ENCODE measurements at places on chromosomes 4 and X.

GRCh38 chr4:156968479-156968984 is 3.1 kb downstream of the PDGFC start:
- DNase-seq, result no peak

GRCh38 chr4:10006231-10006600 is 15.1 kb downstream of the SLC2A9 start:
- no peak for DNase-seq

DNA sequence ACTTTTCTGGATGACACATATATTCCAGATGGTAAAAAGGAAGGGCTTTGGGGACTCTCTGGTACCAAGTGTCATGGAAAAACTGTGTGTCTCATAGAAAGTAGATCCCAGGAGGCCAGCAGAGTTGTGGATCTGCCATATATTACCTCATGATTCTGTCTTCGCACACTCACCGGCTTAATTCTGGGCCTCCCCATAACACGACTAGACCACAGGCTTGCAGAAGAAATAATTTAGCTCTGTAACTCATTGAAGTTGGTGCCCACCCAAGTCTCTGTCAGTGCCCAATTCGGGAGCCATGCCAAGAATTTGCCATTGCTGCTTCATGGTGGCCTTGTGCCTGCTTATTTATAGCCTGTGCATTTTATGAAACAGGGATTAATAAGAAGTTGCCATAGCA is 104.5 kb downstream of the AR start:
- DNase-seq, result no peak

DNA sequence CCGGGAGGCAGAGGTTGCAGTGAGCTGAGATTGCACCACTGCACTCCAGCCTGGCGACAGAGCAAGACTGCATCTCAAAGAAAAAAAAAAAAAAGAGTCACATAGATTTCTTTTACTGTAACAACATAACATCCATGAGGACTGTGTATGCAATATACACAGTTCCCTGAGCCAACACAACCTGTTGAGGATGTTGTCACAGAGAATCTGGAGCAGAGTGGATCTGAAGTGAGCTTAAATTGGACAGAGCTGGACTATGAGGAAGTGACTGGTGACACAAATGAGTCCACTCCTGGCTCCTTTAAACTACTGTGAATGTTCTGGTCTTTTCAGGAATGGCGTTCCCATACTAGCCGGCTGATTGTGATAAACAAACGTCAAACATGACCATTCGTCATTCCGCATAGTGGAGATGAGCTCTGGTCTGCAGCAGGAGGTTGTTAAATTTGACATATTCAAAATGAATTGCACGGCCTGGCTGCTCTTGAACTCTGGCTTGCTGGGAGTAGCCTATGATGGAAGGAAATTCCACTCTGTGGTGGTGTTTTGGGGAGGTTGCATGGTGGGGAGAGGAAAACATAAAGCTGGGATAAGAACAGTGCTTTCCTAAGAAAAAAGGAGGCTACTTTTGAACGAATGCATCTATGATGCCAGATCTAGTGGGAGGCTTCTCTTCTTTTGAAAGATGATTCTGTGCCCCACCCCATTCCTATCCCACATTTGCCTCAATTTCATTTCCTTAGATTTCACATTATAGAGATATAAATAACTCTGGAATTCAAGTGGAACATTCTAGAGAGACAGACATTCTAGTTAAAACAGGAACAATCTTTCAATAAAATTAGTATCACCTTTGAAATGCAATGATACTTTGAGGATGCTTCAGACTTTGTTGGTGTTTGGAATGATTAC is 149.5 kb downstream of the SHROOM3 start:
- no peak for DNase-seq

DNA sequence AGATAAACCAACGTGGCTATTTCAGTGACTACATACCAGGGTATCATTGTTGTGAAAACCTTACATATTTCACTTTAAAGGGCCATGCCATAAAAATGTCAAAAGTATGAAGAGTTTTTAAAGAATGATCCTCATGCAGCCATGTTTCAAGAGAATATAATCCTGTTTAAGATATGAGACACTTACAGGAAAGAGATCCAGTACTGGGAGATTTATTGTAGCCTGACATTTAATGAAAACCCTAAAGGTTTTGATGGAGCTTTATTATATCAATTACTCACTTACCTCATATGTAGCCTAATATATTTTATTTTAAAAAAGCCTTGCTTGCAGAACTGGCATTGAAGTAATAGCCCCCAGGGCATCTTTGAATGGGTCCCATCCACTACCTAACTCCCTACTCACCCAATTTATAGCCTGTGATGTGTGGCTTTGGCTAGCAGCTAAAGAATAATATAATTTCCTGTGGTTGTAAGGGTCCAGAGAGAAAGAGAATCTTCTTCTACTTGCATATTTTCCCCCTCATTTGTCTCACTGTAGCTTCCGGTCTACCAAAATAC is 7.7 kb upstream of the GABRG1 start:
- DNase-seq, result no peak

DNA sequence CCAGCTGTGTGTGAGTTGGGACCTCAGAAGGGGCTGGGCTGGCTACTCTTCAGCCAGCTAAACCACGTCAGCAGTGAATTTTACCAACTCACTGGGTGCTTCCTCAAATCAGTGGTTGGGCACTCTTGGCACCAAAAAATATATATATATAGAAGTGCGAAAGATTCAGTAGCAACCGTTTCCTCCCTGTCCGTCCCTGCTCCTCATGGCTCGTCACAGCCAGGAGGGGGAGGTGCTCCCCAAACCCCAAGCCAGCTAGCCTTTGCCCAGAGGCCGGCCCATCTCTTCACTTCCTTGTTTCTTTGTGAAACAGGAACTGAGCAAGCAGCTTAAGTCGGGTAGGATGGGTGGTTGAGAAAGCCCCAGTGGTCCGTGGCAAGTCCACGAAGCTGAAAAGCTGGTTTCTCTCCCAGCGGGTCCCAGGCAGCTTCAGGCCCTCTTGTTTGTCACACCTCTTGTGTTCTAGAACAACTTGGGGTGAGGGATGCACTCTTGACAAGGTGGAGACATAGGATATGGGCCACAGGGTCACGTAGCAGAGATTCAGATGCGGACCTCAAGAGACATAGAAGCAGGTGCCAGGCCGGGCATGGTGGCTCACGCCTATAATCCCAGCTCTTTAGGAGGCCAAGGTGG is 6.8 kb upstream of the SASH3 start:
- no peak for DNase-seq

DNA sequence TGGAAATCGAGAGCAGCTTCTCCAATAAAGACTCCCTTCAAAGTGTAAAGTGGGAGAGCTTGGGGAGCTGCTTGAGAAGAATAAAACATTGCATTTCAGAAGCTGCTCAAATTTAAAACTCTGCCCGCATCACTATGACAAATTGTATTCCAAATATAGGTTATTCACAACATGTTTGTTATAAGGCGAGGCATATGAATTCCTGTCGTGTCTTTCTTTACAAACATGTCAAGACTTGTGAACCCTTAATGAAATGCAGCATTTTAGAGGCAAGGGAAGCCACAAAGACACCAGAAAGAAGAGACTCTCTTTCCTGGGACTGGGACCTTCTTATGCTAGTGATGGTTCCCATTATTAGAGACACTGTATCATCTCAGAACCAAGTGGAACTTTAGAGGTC is 311.2 kb downstream of the DHX15 start:
- DNase-seq, result no peak

DNA sequence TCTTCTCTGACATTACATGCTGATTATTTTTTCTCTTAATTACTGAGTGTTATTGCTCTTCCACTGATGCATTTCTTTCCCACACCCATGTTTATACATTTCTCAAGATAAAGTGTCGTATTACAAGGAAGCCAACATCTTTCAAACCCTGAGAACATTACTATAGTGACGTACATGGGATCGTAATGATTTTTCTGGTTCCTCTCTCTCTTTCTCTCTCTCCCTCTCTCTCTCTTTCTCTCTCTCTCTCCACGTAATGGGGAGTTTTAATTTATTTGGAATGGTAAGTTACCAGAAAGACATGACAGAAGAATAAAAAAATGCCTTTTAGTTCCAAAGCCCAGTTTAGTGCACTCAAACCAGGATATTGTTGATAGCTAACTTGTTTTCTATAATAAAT is 40.4 kb upstream of the MAPK10 start:
- no peak for DNase-seq

- no peak for DNase-seq
These were observed 186.6 kb upstream of the MAOA start for GRCh38 chrX:43469391-43470054.
